ENCODE measurements at places on chromosomes 4 and X.

DNA sequence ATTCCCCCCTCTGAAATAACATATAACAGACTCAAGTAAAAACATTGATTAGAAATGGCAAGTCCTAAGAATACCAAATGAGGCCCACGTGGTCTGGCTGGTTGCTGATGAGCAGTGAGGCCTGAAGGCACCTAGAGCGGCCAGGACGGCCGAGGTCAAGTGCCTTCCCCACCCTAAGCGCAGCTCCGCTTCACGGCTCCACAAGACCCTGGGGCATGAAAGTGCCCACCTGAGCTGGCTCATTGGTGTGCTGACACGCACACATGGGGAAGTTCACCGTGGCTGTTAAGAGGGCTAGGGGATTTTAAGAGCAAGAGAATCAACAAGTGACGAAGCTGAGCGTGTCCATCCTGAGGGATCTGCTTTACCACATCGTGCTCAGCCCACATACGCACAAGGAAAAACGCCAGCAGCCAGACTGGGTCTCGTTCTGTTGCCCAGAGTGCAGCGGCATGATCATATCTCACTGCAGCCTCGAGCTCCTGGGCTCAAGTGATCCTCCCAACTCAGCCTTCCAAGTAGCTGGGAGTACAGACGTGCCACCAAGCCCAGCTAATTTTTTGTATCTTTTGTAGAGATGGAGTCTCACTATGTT is 22.4 kb downstream of the DCTD start:
- DNase-seq, result no peak

- no peak for DNase-seq
These were observed 194.5 kb upstream of the EDA2R start for GRCh38 chrX:66833426-66833825.

- DNase-seq, result no peak
These were observed 52.7 kb upstream of the TMPRSS11F start for GRCh38 chr4:68182382-68182820.

DNA sequence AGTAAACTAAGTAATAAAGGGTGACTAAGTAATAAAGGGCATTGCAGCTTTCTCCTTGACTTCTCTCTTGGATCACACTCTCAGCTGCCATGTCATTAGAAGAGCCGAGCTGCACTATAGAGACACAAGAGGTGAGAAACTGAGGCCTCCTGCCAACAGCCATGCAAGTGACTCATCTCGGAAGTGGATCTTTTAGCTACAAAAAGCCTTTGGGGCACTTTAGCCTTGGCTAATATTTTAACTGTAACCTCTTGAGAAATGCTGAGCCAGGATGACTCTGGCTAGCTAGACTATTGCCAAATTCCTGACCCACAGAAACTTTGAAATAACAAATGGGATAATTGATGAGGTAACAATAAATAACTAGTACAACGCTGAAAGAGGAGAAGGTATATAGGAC is 1.5 kb upstream of the NEIL3 start:
- DNase-seq, result no peak

- DNase-seq, result no peak
These were observed 408.2 kb downstream of the SMARCA1 start for GRCh38 chrX:129115104-129115503.

GRCh38 chr4:2299794-2300193 is 37.9 kb upstream of the MXD4 start:
- DNase-seq, result no peak

DNA sequence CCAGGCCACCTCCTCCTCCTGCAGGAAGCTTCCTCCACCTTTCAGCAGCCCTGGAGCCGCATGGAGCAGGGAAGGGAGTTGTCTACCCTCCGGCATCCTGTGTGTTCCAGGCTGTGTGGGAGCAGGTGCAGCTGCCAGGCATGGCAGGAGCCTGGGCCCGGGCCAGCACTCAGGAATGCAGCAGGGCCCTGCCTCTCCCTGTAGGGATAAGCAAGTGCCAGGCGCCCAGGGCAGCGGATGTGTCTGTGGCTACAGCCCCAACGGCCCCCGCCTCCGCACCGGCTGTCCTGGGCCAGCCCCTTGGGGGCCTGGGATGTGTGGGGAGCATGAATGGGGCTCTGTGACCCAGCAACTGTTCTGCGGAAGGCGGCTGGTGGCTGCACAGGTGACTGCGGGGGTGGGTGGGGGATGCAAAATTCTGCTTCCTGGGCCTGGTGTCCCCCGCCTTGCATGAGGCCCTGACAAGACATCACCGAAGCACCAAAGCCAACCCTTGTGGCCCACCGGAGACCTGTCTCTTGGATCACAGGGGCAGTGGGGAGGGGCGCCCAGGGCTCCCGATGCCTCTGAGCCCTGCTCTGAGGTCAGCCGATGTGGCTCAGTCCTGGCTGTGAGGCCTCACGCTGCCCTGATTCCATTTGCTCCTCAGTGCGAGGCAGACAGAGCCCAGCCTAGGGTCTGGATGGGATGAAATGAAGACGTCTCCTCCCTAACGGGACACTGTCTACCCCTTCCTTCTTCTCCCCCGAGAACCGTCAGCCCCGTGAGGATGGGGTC is 1.4 kb upstream of the DOK7 start:
- DNase-seq, result no peak

DNA sequence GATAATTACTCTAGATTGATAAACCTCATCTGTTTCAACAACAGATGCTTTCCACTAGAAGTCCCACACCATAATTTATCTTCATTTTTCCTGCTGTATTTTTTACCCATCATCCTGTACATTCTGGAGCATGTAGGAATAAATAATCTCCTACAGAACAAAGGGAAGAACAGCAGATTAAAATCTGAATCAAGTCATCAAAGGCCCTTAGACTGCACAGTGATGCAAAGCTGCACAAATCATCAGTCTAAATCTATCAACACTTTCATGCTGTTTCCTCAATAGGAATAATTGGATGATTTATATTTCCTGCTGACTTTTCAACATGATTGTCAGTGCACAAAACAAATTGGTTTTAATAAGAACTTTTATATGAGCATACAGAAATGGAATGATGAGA is 1143.9 kb downstream of the STIM2 start:
- no peak for DNase-seq

DNA sequence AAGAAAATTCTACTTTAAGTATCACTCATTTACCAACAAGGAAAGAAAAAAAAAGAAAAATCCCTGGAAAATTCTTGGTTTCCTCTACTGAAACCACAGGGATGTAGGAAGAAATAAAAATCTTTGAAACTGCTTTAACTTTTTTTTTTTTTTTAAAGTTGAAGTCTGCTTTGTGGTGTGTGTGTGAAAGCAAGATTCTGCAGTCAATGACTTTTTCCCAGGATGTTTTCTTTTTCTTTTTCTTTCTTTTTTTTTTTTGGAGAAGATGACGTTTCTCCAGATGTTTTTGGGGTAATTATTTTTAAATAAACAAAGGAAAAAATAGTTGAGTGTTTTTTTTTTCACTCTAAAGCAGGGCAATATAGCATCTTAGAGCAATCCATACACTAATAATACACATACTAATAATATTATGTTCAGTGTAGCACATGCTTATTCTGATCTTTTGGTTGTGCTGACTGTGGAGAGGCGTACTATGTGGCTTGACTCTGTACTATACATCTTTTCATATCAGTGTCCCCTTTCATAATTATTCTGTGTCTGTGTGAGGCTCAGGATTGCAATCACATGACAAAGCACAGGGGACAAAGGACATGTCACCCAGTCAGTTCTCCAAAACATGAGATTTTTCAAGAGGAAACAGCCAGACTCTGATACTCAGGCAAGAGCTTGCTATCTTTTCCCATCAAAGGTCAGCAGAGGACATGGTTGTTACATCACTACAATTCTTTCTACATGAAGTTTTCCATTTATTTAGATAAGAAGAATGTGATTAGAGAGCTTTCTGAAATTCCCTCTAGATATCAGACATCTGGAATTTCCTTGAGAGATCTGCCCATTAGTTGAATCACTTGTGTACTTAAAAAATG is 111.0 kb downstream of the PDE5A start:
- no peak for DNase-seq

DNA sequence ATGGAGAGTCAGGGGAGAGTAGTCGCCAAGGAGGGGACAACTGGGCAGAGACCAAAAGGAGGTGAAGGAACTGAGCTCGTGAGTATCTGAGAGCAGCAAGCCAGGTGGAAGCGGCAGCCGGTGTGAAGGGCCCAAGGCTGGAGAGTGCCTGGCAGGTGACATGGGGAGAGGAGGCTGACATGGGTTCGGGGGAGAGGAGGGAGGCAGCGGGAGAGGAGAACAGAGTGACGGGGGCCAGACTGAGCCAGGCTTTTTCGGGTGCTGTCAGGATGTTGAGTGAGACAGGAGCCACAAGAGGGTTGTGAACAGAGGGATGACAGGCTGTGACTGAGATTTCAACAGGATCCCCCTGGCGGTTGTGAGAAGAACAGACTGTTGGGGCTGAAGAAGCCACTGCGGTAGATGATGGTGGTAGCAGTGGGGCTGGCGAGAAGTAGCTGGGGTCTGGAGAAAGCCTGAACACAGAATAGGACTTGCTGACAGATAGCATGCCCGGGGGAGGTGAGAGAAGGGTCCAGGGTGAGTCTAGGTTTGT is 5.7 kb downstream of the ELK1 start:
- DNase-seq, result no peak

GRCh38 chr4:113835005-113835404 is 73.5 kb upstream of the CAMK2D start:
- DNase-seq, result no peak

DNA sequence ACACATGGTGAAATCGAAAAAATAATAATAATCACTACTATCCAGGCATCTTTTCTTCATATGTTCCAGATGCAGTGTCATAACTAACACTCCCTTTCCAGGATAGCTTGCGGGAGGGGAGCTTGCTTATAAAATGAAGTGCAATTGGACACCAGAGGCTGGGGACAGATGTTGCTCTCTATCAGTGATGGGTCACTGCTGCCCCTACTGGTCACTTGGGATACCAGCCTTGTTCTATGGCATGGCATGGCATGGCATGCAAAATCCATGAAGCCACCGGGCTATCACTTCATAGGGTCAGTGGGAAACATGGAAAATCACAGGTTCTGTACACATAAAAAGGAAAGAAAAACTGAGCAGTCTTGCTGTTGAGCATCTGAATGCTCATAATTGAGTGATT is 168.1 kb downstream of the GLRA2 start:
- DNase-seq, result no peak

DNA sequence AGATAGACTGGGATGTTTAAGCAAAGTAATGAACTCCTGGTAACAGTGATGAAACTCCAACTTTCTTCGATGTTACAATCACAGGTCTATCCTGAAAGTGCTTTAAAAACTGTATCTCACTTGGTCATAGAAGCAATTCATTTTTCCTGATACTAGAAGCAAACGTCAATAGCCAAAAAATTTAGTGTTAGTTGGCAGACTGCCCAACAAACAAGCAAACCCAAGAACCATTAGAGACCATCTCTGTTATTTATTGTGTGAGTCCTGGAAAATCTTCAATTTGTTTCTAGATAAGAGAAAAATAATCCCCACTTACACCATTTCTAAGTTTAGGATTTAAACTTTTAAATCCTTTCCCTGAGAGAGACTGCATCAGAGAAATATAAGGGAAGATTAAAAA is 553.9 kb downstream of the INPP4B start:
- no peak for DNase-seq

- no peak for DNase-seq
These were observed 71.0 kb downstream of the PRSS12 start for GRCh38 chr4:118281611-118282442.

GRCh38 chrX:53288189-53288588 is 6.8 kb upstream of the IQSEC2 start:
- DNase-seq, result no peak

GRCh38 chrX:103792916-103793544 is 16.4 kb downstream of the PLP1 start:
- no peak for DNase-seq

DNA sequence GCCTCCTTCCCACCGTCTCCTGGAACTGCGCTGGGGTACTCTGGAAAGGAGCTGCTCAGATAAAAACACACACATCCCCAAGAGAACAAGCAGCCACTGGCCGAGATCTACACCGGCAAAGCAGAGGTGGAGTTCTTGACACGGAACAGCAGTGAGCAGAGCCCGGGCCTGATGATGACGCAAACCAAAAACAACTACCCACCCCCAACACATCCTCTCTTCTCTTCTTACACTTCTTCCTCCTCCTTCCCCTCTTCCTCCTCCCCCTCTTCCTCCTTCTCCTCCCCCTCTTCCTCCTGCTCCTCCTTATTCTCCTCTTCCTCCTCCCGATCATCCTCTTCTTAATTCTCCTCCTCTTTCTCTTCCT is 4.6 kb downstream of the PNMA5 start:
- DNase-seq, result no peak

DNA sequence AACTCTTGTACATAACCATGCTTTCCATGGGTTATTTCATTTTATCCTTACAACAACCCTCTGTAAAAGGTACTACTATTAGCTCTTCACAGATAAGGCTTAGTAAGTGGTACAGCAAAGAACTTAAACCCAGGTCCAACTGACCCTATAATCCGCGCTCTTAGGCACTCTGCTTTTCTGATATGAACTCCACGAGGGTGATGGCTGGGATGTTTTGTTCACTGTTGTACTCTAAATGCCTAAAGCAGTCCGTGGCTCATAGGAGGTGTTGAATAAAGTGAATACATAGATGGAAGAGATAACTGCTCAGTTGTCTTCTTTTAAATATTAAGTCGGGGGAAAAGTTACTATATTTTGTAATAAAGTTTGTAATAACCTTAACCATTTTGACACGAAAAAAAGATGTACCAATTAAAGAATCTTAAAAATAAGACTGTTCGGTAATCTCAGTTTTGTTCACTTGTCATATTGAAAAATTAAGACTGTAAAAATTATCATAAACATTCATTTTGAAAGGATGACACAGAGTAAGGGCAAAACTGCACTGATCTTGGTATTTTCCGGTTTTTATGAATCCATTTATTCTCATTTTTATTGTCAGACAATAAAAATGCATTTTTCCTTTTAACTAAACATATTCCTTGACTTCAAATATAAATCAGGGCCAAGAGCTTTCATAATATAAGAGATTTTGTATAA is 166.5 kb downstream of the FBXW7 start:
- DNase-seq, result no peak

- no peak for DNase-seq
These were observed 78.0 kb upstream of the PDHA2 start for GRCh38 chr4:95761871-95762270.

DNA sequence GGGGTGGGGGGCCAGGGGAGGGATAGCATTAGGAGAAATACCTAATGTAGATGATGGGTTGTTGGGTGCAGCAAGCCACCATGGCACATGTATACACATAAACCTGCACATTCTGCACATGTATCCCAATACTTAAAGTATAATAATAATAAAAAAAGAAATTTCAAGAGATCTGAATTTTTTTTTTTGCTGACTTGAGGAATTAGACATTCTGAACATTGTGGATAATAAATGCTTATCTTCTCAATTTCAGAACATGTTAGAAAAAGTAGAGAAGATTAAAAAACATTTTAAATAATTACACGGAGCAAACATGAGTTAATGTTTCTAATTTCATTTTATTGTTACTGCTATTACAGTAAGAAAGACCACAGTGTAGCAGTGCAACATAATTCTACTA is 230.4 kb downstream of the DTHD1 start:
- no peak for DNase-seq

Measured in stimulated activated CD4-positive, alpha-beta T cell treated with anti-CD3 and anti-CD28 coated beads, Interleukin-1b, Interleukin-23, amount 100 ng/mL, for 1 hour (primary cell).